ENCODE measurements at places on chromosomes 12 and 14. TPM values are rescaled to one million over a fixed set of nuclear protein-coding genes. Genes with fewer than 3 reads are reported as not detected.

DNA sequence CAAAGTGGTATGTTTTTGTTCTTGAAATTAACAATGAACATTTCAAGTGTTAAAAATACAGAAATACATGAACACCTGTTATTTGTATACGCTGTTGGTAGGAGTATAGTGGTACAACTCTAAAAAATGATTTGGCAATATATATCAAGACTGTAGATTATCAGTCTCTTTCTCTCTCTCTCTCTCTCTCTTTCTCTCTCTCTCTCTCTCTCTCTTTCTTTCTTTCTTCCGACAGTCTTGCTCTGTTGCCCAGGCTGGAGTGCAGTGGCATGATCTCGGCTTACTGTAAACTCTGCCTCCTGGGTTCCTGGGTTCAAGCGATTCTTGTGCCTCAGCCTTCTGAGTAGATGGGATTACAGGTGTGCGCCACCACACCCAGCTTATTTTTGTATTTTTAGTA lies 12.6 kb downstream of the HEBP1 start:
- no peak for ATAC-seq

DNA sequence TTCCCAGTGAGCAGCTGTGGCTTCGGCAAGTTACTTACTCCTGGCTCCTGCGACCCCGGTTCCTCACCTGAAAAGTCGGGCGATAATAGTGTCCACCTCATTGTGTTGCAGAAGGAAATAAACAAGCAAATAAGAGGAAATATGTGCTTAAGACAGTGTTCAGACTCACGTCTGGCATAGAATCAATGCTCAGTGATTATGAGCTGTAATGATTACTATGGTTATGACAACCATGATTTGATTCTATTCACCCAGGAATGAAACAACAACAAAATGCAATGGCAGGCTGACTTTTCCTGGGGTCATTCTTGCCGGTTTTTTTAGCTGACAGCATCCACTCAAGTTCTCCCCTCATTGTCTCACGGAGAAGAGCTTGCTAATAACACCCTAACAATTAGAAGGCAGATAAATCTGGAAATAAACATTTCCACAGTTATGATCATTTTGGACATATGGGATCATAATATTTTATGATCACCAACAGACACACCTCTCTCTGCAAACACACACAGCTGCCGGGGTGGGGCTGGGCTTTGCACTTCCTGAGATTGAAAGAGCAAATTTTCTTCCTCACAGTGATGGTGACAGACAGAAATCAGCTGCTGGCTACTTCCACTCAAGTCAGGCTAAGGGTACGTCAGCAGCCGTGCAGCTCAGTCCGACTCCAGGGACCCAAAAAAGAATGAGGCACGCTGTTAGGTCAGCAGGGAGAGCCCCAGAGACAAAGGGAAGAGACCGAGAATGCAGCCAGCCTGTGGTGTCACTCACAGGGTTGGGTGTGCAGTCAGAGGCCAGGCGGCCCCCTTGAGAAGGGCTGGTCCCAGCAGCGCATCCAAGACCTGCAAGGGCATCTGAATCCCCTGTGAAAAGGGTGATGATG lies 158.0 kb downstream of the RIMBP2 start:
- ATAC-seq, result no peak

DNA sequence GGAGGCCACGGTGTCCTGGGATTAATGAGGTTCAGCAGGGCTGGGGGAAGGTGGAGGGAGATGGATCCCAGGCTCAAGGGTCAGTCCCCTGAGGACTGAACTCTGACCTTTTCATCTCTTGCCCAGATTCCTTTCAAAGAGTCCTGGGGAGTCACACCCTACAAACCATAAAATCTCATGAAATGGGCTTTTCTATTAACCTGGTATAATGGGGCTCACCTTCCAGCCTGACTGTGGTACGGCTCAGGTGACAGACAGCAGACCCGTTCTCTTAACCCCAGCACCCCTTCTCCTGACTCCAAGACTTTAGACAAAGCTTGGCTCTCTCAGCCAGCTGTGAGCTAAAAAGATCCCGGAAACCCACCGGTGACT lies 268.2 kb downstream of the ADGRD1 start:
- no peak for ATAC-seq

Gene MMP17
- total RNA-seq, result 0.32 TPM

DNA sequence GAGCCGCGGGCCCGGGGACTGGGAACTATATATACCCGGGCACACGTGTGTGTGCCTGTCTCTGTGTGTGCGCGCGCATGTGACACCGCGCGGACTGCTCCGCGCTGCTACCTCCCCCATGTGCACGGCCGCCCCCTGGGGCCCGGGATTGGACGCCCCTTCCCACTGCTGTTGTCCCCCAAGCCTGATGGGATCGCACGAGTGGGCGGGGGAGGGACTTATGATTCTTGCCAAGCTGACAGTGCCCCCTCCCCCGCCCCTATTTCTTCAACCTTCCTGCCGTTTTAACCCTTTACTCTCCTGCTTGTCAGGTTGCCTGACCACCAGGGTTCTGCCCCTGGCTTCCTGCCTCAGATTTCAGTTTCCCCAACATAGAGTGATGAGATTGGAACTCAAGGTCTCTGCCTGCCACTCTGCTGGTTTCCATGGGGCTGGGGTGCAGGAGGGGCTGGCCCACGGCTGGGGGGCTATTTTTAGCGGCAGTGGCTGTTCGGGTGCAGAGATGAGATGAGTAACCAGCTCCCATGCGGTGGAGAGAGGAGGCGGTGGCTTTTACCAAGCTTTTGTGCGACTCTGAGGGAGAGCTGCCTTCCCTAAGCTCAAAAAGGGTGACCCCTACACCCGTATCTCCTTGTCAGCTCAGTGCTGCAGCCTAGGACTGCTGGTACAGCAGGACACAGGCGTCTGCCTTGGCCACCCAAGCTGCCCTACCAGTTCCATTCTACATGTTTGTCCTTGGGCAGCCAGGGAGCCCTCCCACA lies at the start of gene DDN:
DDN (minus strand) TSS at position 5 of the 761 bp plus-strand sequence. CDS start 88 bp downstream, outside the sequence.
- ATAC-seq, result peak; percentile 49

DNA sequence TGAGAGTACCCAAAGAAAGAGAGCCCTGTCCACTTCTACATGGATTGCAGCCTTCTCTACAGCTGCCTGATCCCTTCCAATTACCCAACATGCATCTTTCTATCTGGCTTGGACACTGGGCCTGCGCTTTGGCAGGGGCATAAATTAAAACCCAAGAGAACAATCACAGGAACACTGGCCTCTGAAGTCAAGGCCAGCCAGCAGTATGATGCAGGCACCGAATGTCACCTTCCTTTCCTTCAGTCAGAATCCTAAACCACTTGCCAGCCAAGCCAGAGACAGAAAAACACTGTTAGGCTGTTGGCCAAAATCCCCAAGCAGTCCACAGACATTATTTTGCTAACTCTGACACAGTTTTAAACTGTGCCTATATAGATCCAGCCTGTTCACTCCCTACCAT lies 113.7 kb downstream of the DUSP6 start:
- ATAC-seq, result no peak

Gene TROAP
- 53.9 TPM for total RNA-seq

Gene KCNH5
- total RNA-seq, result not detected

Gene NDUFA12
- total RNA-seq, result 90.0 TPM

GRCh38 chr12:117599849-117600248 lies 238.4 kb upstream of the NOS1 start:
- no peak for ATAC-seq

GRCh38 chr14:86357876-86358275 lies 827.9 kb downstream of the FLRT2 start:
- ATAC-seq, result no peak

GRCh38 chr14:95700221-95700976 lies 13.5 kb downstream of the TCL1A start:
- ATAC-seq, result no peak

Gene PKP2
- not detected for total RNA-seq

Gene WNT1
- total RNA-seq, result not detected

GRCh38 chr14:34851395-34851794 lies 23.8 kb downstream of the BAZ1A start:
- no peak for ATAC-seq

DNA sequence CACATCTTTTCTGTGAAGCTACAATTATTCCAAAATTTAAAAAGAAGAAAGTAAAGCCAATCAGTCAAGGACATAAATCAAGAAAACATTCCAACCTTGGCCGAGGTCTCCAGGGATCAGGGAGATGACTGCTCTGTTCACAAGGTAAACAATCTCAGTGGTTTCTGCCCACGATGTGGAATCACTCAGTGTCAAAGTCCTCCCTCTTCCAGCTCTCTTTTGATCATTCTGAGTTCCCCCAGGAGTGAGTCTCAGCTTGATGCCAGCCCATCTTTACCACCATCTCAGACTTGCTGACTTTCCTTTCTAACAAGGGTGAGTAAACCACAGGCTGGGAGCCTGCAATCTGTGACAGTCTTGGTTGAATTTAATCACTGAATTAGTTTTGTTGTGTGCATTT lies 4.8 kb upstream of the SERPINA9 start:
- peak; percentile 61 for ATAC-seq

Gene TPH2
- total RNA-seq, result not detected

DNA sequence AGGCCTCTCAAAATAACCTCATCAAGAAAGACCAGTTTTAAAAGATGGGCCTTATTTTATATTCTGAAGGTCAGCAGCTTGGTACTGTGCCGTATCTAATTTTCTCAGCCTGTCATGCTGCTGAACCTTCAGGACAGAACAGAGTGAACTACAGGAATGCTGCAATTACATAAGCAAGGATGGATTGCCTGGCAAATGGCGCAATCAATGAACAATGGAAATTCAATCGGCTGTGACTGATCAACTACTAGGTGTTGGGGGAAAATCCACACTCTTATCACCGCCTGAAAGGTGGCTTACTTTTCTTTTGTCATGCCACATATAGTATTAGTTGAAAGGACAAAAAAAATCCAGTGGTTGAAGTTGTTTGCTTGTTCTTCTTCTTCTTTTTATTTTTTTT lies 8.5 kb downstream of the ACSS3 start:
- ATAC-seq, result no peak

DNA sequence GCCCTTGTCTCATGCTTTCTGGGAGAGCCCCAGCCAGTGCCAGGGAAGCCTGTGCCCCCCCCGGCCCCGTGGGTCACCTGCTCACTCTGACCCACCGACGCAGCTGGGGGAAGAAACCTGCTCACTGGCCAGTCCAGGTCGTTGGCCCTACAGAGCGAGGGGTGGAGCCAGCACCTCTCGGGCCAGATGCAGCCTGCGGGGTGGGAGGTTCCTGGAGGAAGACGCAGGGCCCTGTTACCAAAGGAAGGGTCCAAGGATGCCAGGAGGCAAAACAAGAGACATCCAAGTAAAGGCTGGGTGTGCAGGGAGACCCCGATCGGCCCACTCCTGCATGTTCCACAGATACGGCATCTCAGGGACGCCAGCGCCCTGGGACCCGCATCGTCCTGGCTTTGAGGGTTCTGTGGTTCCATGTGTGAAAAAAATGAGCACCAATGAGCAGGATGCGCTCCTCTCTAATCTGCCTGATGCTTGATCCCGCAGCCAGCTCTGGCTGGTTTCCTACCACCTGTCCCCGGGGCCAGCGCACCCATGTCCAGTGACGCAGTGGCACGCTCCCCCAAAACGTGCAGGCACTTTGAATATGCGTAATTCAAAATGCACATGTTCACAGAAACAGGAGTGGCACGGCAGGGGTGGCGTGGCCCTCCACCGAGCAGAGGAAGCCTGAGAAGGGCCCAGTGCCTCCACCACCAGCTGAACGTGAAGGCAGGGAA lies 66.0 kb upstream of the GALNT9 start:
- ATAC-seq, result no peak

Gene SLC39A5
- not detected for total RNA-seq

DNA sequence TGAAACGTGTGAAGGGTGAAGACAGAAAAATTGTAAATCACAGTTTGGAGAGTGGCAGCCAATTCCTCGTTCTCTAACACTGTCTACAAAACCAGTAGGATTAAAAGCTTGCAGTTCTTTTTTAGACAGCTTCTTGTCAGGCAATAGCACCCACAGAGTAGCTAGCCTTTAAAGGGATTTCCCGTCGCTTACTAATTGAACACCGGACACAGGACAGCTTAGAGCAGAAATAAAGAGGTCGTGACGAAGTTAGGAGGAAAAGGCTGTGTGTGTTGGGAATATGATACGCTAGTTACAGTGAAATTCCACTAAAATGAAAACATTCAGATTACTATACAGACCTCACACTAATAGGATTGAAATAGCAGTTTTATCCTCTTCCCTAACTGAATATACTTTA lies 149.1 kb upstream of the FLRT2 start:
- ATAC-seq, result no peak

GRCh38 chr12:108371801-108372344 lies 32.8 kb upstream of the CMKLR1 start:
- ATAC-seq, result no peak

- ATAC-seq, result no peak
Measured at GRCh38 chr14:77883131-77883846, 83.4 kb downstream of the ADCK1 start.

DNA sequence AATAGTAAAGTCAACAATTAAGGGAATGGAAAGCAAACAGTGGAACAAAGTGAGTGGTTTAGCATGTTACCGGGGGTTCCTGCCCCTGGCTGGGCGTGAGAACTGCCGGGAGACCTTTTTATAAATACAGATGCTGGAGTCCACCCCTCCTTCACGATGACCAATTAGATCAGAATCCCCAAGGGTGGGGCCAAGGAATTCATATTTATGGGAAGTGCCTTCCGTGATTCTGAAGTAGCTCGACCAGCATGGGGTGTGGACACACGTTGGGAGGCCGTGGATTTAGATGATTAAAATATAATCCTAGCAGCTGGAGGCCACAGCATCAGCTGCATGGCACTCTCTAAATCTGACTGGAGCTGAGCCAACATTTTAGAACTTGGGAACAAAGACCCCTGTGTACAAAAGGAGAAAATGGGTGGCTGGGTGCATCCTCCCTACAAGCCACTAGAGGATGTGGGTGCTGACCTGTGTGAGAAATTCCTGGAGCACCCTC lies 87.9 kb downstream of the SRRM4 start:
- no peak for ATAC-seq

Gene HOXC5
- total RNA-seq, result not detected

DNA sequence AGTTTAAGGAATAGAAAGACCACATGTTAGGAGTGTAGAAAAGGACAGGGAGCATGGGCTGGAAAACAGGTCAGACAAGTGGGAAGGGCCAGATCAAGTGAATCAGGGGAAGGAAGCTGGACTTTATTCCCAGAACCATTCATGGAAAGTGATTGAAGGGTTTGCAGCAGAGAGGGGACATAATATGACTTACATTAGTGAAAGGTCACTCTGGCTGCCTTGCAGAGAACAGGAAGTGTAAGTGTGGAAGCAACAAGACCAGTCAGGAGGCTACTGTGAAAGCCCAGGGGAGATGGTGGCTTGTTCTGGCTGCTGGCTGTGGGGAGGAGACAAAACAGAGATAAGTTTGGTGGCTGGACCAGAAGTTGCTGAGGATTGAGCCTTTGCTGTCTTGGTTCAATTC lies 69.1 kb downstream of the VCPKMT start:
- no peak for ATAC-seq

Data from activated T-helper 17 cell treated with anti-CD3 and anti-CD28 coated beads, Interleukin-2, amount 50 U/mL, for 72 hours (primary cell).